Neuronal stem cell (in vitro differentiated cells): ENCODE measurements at places on chromosomes 13 and 19.
A peak's percentile ranks its signal among the peaks of the same experiment; 100 is the strongest.

GRCh38 chr19:3672993-3673392, 27.3 kb downstream of the PIP5K1C start:
- no peak for DNase-seq

DNA sequence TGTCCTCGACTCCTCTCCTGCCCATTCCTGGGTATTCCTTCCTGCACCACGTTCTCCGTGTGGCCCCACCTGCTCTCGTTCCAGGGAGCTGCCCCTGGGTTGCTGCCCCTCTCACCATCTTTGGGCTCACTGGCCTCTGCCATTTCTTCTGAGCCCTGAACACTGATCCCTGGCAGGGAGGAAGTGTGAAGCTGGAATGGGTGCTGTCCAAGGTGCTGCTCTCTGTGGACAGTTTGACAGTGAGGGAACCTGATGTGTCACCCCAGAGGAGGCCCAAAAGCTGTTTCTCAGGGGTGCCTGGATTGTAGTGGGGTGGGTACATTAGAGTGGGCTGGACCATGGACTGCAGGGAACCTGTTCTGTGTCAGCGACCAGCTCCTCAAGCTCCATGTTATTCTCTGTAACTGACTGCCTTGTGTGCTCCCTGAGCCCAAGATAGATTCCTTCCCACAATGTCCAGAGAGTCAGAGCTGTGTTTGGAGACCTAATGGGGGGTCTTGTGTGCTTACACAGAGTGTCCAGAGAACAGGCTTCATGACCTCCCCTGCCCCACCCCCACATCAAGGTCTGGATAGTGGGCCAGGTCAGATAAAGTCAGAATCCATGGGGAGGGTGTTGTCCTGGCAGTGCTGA, 7.2 kb upstream of the CEACAM8 start:
- DNase-seq = no peak

DNA sequence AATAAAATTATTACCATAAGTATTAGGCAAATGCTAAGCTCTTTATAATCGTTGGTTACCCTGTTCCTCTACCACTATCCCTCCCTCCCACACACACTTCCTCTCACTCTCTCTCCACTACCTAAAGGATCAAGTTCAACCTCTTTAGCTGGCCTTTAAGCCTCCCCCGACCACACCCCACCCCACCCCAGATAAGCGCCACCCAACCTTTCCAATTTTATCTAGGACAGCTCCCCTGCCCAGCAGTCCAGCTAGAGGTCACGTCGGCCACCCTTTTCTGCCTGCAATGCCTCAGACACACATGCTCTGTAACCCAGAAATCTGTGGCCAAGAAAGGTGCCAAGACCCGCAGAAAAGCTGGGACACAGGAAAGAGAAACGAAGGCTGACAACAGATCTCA, 1.1 kb downstream of the LYPD4 start:
- no peak for DNase-seq

GRCh38 chr13:114140131-114140905, 7.9 kb upstream of the RASA3 start:
- DNase-seq = no peak

DNA sequence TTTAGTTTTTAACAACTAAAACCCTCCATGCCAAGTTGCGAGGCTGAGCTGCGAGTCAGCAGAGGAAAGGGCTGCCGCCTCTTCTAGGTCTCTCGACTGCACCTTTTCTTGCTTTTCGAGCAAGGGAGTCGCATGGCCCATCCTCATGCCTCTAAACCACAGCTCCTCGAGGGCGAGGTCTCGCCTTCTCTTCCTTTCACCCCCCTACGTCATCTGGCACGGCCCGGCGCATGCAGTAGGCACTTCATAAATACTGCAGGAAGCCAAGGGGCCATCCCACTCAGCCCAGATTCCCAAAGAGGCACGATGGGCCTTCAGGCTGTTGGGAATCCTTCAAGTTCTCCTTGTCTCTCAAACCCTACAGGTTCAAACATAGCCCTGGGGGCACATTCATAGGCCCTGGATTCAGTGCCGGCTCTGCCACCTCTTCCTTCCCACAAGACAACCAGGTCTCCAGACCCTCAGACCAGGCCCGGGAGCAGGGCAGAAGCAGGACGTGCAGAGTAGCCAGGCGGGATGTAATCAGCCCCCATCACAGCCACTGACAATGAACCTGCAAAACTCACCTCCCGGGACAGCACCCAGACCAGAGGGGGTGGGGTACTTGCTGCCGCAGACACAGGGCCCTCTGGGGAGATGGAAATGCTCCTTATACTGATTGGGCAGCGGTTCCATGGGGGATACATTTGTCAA, 41.7 kb downstream of the GGACT start:
- no peak for DNase-seq

GRCh38 chr13:27487776-27488175, 37.4 kb upstream of the MTIF3 start:
- DNase-seq = no peak

DNA sequence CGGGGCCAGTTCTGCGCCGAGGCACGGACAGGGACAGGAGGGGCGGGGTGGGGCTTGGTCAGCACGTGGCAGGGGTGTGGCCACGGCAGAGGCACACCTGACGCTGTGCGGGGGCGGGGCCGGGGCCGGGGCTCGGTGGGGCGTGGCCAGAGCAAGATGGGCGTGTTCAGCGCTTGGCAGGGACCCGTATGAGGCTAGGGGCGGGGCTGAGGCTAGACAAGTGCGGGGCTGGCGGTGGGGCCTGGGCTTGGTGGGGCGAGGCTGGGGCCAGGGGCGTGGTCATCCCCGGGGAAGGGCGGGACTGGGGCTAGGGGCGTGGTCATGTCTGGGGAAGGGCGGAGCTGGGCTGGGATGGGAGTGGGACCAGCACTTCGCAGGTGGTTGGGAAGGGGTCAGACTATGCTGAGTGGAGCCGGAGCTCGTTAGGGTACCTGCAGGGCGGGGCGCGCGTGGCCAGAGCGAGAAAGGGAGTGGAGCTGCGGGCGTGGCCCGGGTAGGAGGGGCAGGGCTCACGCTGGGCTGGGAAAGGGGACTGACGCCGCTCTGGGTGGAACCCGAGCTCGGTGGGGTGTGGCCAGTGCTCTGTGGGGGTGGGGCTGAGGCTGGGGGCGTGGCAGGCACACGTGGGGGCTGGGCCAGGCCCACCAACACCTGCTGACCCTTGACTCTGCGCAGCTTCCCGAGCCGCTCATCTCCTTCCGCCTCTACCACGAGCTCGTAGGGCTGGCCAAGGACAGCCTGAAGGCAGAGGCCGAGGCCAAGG, 12.8 kb downstream of the POLR2E start:
- DNase-seq = peak; percentile 69

DNA sequence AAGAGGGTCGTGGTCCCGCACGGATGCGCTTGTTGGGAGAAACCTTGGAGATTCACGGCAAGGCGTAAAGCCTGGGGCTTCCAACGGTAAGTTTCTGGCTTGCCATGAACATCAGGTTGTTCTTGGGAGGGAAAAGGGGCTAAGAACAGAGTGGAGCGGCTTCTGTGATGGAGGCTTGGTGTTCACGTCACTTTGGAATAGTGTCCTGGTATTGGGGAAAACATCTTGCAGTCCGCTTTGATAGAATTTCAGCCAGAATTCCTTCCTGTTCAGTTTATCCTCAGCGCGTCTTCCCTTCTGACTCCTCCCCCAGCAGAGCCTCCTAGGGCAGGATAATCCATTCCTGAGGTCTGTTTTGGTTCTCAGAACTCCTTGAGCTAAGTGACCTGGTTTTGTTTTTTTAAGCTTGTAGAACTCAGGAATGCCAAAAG, 2.0 kb downstream of the KCTD15 start:
- peak; percentile 33 for DNase-seq

DNA sequence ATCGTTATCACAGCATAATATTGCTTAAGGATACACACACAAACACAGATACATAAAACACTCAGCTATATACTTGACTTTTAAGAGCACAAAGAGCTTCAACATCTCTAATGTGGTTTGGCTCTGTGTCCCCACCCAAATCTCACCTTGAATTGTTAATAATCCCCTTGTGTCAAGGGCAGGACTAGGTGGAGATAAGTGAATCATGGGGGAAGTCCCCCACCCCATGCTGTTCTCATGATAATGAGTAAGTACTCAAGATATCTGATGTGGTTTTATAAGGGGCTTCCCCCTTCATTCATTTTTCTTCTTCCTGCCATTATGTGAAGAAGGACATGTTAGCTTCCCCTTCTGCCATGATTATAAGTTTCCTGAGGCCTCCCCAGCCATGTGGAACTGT, 481.4 kb downstream of the PCDH9 start:
- no peak for DNase-seq

DNA sequence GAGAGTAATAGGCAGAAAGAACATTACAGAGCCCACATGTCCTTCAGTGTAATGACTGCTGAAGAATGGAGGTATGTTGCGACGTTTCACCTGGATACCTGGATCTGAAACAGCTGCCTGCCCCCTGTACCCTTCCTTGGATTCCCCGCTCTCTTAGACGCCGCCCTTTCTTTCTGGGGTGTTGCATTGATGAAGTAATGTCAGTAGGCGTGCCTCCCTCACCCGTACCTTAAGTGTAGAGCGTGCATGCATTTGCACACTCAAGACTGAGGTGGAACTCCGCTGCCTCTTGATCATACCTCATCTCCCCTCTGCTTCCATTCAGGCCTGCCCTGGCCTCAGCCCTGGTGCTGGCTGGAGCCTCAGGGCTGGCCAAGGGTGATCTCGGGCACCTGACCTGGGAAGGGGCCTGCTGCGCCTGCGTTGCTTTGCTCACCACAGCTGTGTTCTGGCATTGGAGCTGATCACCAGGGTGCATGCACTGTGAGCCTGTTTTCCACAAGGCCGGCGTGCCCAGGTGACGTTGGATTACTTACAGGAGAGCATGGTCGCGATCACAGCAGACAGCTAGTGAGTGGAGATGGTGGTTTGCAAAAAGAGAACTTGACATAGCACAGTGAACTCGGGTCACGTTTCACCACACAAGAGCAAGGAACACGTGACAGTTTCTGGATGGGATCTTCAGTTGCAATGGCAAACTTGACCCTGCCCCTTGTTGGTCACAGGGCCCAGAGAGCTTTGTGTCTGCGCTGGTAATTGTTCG, 99.0 kb downstream of the ARHGEF7 start:
- no peak for DNase-seq

DNA sequence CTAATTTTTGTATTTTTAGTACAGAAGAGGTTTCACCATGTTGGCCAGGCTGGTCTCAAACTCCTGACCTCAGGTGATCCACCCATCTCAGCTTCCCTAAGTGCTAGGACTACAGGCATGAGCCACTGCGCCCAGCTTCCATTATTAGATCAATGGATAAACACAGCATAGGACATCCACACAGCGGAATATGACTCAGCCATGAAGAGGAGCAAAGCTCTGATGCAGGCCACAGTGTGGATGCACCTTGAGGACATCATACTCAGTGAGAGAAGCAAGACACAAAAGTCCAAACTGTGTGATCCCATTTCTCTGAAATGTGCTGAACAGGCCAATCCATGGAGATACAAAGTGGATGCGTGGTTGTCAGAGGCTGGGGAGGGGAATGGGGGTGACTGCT, 4.9 kb upstream of the ZBTB7A start:
- no peak for DNase-seq

- no peak for DNase-seq
These were observed 5.9 kb upstream of the ACOD1 start for GRCh38 chr13:76942363-76942762.

- DNase-seq = no peak
These were observed 1.9 kb downstream of the KCTD12 start for GRCh38 chr13:76884186-76884906.

- no peak for DNase-seq
These were observed 368.7 kb downstream of the LIG4 start for GRCh38 chr13:107846642-107847041.

DNA sequence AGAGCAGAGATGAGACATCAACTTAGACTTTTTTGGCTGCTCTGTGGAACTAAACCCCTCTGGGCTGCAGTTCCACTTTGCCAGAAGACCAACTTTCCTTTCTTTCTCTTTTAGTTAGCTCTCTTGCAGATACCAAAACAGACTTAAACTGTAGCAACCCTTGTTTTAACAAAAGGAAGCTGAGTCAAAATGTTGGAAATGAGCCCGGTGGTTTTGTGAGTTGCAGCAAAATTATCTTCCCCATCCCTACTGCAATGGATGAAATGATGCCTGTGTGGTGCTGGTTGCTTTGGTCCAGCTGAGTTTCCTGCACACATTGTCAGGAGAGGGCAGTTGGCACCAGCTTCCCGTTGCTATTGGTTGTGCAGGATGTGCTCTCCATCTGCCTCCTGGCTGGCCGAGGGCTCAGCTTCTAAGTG, 115.3 kb downstream of the LRCH1 start:
- DNase-seq = no peak

DNA sequence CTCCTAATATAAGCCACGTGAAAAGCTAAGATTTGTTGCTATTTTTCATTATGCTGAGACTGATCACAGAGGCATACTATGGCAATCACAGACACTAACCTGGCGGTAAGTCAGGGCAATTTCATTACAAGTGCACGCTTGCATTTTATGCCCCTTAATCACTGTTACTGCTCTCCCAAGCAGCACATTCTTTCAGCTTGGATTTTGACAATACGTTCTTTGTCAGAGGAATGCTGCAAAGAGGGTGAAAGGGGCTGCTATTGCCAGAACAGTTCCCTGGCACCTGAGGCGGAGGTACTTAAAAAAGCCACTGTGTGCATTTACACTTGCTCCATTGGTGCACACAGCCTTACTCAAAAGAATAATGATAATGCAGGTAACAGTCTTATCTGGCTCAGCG, 346.6 kb downstream of the RFC3 start:
- DNase-seq = peak; percentile 26

GRCh38 chr13:30526612-30527495, 61.1 kb upstream of the HMGB1 start:
- DNase-seq = no peak

GRCh38 chr13:113645329-113645728, 12.7 kb downstream of the ATP4B start:
- no peak for DNase-seq

DNA sequence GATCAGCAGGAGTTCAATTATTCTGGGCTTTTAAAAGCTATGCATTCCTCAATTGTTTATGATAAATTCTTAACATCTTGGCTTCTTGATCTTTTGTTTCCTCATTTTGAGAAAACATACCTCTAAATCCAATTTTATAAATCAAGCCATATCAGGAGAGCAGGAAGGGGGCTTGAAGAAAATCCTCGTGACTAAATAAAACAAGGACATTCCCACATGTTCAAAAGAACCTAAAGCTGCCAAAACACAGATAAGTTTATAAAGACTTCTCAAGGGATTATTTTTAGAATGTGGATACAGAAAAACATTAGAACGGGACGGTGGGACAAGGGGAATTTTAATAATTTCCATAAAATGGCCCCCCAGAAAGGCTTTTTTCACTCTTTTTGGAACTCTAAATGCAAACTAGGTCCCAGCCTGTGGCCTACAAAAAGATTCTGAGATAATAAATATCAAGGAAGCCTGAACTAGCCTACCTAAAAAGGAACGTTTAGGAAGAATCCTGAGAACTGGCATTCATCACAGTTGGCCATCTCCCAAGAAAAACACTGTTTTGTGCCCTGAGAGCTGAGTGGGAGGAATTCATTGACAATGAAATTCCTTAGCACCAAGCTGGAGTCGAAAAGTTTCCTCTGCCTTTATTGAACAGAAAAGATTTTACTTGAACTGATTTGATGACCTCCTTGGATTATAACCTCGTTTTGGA, 30.1 kb downstream of the ZAR1L start:
- DNase-seq = peak; percentile 11
